ENCODE measurements at places on chromosomes 12 and 14.
A peak's percentile ranks its signal among the peaks of the same experiment; 100 is the strongest.

DNA sequence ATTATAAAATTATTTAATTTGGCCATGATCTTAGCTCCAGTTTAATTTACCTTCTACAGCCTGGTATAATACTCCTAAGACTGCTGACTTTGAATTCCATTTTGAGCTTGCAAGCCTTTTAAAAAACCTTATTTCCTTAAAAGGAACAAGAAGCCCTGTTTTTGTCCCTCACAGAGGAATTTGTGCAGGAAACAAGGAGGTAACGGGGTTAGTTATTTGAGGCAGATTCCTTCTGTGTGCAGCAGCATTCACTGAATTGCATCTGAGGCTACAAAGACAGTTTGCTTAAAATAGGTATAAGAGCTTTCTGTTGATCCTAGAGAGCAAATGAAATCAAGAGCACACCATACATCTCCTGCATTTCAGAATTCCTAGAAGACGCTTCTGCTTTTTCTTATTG lies 403.3 kb upstream of the PRICKLE1 start:
- no peak for DNase-seq

DNA sequence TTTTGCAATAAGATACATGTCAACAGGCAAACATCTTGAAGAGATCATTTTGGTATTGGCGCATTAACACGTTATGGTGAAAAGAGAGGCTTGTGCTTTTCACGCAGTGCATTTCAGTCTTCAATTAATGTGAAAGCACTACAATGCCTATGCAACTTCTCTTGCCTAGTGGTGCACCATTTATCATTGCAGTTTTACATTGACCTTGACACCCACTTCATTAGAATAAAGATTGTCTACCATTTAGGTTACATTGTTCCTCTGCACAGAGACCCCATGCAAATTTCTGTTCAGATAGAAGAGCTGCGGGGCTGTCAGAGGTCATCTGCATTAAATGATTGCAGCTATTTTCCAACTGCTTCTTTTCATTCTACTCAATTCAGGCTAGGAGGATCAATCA lies 212.2 kb upstream of the NPAS3 start:
- no peak for DNase-seq

DNA sequence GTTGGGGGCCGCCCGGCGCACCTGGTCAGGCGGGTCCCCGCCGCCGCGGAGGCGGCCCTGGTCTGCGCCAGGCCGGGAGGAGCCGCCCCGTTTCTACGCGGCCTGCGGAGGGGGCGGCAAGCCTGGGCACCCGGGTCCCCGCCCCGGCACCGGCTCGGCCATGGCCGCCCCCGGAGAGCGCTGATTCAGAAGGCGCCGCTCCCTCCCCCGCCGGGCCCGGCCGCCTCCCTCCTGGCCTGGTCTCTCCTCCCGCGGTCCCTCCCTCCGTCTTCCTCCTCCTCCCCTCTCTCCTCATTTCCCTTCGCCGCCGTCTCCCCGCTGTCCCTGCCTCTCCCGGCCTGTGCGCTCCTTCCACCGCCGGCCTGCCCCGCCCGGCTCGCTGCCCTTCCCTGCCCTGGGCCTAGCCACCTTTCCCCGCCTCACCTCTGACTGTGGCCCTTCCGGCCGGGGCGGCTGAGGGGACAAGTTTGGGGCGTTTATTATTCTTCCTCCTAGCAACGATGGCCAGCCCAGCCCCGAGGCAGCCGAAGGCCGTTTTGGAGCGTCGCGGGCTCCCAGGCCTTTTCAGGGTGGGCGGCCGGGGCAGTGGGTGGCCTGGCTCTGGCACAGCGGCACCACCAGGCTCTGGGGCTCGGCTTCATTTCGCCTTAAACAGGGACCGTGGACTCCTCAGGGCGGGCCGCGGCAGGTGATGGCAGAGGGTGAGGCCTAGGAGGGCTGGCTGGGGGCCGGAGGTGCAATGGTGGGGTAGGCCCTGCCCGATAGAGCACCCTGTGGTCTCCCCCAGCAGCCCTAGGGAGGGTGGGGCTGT lies 768 bp downstream of the CEP170B start:
- DNase-seq = no peak

DNA sequence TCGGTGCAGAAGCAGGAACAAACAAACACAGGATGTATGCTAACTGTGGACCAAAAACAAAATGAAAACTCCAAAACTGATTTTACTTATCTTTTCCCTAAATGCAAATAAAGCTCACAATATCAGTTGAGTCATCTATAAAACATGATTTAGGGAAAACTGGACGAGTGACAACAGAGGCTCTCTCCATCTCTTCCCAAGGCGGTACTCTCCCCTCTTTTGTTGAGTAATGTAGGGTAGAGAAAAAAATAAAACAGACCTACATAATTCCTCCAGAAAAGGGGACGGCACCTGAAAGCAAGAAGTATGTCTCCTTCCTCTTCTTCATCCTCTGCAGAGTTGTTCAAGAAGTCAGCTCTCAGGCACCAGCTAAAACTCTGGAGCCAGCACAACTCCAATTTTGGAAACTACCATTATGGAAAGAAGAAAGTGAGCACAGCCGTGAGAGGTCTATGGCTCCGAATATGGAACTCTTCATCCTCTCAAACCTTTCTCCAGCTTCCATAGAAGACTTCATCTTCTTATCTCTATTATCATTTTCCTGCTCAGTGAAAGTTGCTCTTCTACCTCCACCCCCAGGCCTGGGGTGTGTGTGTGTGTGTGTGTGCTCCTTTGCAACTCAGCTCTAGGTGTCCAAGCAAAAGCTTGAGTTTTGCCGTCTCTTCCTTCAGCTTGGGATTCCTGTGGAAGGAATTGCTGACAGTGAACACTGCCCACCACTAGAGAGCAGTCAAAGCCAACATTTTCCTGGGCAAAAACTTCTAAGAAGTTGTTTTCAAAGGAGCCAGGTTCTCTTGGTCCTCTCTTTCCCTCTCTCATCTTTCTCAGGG lies 155.4 kb downstream of the DIO2 start:
- DNase-seq = no peak

GRCh38 chr12:6345319-6346091 lies 3.6 kb upstream of the TNFRSF1A start:
- peak; percentile 53 for DNase-seq

- DNase-seq = no peak
Measured at GRCh38 chr12:127898616-127899015, 368.4 kb upstream of the TMEM132C start.

GRCh38 chr14:52538623-52539022 lies 13.7 kb downstream of the TXNDC16 start:
- DNase-seq = no peak

GRCh38 chr14:100738269-100738691 lies 11.6 kb downstream of the DLK1 start:
- DNase-seq = no peak

GRCh38 chr12:127745469-127746212 lies 521.3 kb upstream of the TMEM132C start:
- DNase-seq = no peak

DNA sequence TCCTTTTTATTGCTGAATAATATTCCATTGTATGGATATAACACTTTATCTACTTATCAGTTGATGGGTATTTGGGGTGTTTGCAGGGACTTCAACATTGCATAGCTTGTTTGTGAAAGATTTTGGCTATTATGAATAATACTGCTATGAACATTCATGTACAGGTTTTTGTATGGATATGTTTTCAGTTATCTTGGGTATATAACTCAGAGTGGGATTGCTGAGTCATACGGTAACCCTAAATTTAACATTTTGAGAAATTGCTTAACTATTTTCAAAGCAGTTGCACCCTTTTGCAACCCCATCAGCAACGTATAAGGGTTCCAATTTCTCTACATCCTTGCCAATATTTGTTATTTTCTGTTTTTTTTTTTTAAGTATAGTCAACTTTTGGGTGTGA lies 27.3 kb upstream of the HELB start:
- no peak for DNase-seq

GRCh38 chr12:3119192-3119755 lies 42.1 kb downstream of the TSPAN9 start:
- no peak for DNase-seq

DNA sequence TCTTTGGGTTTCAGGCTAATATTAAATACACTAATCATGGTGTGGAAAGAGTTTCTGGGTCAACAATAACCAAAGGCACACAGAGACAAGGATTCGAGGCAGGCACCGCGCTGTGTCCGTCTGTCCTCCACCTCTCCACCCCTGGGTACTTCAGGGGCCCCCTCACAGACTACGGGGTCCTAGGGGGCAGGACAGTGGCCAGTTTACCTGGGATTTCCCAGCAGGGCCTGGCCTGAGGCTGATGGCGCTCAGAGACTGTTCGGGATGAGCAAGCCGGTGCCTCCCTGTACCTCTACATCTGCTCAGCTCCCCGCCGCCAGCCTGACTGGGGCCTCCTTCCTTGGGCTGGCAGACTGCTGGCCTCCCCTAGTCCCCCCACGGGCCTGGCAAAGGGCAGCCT lies 18.1 kb upstream of the EIF5 start:
- DNase-seq = no peak

DNA sequence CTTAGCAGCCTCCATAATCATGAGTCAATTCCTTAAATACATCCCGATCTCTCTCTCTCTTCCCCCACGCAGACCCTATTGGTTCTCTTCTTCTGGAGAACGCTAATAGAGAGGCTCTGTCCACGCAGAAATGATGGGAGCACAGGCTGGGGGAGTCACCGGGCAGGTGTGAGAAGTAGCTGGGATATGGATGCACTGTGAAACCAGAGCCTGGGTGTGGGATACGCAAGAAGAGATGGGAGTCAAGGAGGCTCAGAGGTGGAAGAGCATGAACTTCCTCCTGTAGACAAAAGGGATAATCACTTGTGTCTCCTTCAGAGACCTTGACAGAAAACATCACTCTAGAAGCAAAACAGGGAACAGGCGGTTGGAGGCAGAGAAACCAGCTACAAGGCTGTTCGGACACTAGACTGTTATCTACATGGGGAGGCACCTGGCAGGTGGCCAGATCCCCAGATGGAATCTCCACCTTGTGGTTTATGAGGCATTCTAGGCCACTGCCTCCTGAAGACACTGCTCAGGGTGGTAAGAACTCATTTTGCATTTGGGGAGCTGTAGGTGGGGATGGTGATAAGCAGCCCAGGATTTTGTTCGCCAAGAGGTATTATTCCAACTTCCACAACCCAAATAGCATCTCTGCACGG lies 7.2 kb upstream of the SELPLG start:
- DNase-seq = no peak

DNA sequence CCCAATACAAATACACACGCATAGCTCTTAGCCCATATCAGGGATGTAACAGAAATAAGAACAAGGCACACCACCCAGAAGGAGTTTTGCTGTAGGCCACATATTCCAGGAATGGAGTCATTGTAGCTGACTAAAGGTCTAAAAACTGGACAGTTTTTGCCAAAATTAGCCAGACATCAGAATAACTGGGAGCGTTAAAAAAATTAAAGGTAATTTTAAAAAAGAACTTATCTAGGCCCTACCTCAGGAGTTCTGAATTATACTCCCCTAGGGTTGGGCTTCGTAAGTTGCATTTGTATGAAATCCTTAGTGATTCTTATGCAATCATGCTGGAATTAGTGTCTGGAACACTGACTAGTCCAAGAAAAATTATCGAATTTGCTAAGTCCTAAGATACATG lies 987.7 kb downstream of the GALC start:
- no peak for DNase-seq

GRCh38 chr12:20601668-20602280 lies 93.4 kb upstream of the SLCO1C1 start:
- DNase-seq = no peak

GRCh38 chr12:12736759-12737676 lies 19.9 kb downstream of the CDKN1B start:
- peak; percentile 46 for DNase-seq

DNA sequence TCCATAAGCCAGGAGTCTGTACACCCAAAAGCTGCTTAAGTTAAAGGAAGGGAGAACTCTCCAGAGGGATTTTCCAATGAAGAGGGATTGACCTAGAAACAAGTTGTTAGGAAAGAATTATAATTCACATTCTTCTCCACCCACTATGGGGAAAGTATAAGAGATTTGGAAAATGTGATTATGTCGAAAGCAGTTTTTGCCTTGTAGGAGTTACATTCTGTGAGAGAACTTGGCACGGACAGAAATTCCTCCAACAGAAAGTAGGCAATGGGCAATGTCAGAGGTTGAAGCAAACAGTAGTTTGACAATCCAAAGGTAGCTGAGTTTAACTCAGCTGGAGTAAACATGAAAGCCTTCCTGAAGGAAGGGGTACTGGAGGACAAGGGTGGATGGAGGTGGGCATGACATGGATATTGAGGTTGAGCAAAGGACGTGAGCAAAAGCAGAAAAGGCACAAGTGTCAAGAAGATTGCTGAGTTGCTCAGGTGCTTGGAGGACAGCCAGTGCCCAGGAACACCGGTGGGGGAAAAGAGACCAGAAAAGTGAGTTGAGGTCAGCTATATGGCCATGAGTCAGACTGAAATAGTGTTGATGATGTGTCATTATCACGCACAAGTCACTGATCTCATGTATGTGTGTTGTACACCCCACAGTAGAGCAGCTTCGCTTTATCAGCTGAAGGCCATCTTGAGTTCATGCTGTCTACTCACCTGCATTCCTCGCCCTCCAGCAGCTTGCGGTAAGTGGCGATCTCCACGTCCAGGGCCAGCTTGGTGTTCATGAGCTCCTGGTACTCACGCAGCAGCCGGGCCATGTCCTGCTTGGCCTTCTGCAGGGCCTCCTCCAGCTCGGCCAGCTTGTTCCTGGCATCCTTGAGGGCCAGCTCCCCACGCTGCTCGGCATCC lies 4.0 kb downstream of the KRT5 start:
- no peak for DNase-seq

DNA sequence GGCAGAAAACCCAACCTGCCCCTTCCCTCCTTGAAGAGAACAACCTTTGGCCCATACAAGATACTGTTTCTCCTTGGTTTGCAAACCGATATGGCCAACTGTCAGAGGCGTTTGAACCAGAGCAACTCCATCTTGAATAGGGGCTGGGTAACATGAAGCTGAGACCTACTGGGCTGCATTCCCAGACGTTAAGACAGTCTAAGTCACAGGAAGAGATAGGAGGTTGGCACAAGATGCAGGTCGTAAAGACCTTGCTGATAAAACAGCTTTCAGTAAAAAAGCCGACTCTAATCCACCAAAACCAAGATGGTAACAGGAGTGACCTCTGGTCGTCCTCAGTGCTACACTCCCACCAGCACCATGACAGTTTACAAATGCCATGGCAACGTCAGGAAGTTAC lies 42.7 kb upstream of the TMEM132C start:
- no peak for DNase-seq

- DNase-seq = no peak
Measured at GRCh38 chr12:77625441-77625840, 205.3 kb upstream of the NAV3 start.

Data from CD4-positive, alpha-beta T cell treated with Interferon alpha-2 for 1 hour (primary cell).